ENCODE measurements at places on chromosomes 2 and 18.

GRCh38 chr2:51597086-51597485, 565.2 kb upstream of the NRXN1 start:
- no peak for DNase-seq

DNA sequence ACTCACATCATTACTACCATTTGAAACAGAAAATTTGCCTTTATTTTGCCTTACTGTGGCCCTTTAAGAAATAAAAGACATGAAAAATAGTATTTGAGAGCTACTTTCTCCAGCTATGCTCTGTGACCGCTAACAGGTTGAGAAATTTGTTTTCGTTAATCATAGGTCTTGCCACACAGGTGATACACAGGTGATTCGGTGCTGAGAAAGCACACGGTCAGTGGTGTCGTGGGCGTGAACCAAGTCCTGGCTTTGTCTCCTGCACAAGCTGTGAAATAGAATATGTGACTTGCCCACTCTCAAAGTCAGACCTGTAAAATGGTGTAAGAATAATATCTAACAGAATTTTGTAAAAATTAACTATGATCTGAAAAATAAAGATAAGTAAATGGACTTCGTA, 155.3 kb upstream of the SLC39A10 start:
- DNase-seq: no peak

DNA sequence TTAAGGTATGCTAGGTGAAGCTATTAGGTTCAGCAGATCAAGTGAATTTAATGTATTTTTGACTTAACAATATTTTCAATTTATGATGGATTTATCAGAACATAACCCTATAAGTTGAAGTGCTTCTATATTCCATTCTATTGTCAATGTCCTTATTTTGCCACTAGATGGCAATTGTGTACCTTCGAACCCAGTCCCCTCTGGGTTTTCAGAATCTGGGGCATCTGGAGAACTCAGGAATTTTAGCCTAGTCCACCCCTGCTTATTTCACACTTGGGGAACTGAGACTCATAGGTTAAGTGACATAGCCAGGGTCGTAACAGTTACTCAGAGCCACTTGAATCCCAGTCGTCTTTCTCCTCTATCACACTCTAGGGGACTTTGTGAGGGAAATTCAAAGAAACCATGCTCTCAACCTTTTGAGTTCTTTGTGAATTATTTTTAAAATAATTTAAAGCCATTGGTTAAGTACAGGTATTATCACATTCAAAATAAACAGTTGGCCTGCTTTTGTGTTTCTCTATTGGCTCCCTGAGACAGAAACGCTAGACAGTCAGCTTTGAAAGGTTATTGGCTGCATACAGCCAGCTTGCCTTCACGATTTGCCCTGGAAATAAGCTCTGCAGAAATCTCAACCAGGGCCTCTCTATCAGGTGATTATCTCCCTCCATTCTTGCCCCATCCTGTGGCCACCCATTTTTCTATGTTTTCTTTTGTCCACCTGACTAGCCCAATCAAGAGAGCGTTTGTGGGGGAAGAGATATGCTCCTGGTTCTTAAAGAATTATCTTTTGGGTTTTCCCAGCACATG, 145.0 kb downstream of the TTC27 start:
- no peak for DNase-seq

- DNase-seq: no peak
Observed at GRCh38 chr2:224959556-224959955, 82.7 kb downstream of the DOCK10 start.

- no peak for DNase-seq
Observed at GRCh38 chr2:28333606-28334526, 58.8 kb upstream of the FOSL2 start.

DNA sequence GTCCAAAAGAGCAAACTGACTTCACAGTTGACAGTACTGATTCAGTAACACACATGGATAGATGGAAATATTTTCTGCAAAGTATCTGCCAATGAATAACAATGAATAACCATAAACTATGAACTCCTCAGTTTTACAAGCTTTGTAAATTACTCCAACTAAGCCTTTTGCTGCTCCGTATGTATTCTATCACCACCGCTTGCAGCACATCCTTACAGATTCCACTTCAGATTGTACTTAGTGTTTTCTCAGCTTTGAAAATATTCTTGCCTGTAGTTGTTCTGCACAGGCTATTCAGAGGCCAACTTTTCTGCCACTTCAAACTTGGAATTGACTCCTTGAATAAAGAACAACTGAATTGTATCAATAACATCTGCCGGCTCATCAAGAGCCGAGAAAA, 36.2 kb downstream of the TLK1 start:
- no peak for DNase-seq

DNA sequence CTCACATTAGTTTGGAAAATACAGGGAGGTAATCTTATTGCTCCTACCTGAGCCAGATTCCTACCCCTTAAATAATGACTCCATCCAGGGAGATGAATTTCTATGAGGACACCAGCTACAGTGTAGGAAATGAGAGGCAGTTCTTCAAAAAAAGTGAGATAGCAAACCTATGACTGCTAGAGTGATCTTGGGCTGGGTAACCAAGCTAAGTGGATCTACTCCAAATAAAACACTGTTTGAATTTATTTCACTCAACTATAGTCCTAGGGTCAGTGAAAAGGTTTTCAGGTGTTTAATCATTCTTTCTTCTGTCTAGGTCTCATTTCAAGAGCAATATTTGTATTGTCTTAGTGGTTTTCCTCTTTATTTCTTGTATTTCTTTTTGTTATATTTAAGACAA, 272.1 kb upstream of the VWC2L start:
- no peak for DNase-seq

- no peak for DNase-seq
Observed at GRCh38 chr2:149055751-149056150, 17.3 kb downstream of the LYPD6B start.

DNA sequence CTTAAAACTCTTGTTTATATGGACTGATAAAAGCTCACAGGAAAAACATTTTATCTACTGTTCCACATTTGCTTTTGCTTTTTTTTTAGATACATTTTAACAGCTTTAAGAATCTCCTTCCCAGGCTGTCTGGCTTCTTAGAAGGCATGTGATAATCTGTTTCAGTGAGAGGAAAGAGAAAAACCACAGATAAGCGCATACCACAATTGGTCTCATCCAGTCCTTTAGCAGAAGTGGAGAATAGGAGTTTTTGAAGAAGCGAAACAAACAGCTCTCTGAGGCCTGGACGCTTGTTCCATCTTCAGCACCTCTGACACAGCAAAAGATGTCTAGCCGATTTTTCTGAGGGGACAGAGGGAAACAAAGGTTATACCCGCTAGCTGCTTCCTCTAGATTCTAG, 37.6 kb downstream of the RMC1 start:
- no peak for DNase-seq

- DNase-seq: no peak
Observed at GRCh38 chr2:214542866-214543265, 132.0 kb downstream of the VWC2L start.

DNA sequence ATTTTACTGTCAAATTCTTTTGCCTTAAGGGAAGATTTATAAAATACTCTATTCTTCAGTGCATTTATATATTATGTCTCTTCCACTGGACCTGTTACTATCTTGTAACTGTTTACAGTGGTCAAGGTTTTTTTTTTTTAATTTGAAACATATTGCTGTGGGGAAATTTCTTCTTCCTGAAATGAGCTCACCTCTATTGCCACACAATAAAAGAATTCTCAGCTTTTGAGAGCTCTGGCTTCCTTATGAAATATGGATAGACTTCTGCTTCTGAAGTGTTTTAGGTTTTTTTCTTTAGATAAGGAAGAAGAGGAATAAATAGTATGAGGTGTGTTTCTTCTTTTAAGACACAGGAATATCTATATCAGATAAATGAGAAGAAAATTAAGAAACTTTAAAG, 7.7 kb downstream of the VRK2 start:
- DNase-seq: no peak

DNA sequence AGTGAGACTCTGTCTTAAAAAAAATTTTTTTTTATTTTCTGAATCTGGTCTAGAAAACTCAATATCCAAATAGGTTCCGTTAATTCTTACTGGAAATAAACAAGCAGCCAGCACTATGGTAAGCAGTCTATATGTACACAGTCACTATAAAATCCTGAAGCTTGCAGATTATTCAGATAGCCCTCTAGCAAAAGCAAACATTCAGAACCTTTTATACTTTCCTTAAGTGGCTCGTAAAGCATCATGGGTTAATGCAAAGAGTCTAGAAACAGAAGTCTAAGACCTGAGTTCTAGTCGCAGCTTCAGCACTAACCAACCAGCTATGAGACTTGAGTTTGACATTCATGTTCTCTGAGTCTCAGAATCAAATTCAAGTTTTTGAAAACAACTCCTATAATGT, 51.9 kb downstream of the SIGLEC15 start:
- DNase-seq: no peak

DNA sequence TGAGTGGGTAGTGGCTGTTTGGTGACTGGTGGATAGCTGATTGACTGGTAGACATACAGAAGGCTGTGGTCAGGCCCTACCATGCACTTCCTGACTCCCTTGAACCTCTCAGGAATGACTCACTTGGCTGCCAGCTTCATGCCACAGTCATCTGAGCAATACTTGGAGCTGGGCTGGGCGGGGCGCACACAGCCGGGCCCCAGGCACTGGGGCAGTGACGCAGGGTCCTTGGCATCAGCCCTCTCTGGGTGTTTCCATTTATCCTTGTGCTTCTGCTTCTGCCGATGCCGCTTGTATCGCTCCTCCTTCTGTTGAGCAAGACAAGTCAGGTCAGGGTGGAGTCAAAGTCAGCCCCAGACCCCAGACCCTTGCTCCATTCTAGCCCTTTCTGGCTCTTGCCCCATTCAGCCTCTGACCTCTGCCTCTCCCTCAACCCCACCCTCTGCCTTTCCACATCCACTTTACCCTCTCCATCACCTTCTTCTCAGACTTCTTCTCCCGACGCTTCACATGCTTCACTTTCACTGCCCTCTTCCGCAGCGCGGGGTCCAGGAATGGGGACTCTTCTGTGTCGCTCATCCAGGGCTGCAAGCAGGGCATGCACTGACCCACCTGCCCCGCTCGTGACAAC, 3.0 kb upstream of the MBD1 start:
- no peak for DNase-seq

DNA sequence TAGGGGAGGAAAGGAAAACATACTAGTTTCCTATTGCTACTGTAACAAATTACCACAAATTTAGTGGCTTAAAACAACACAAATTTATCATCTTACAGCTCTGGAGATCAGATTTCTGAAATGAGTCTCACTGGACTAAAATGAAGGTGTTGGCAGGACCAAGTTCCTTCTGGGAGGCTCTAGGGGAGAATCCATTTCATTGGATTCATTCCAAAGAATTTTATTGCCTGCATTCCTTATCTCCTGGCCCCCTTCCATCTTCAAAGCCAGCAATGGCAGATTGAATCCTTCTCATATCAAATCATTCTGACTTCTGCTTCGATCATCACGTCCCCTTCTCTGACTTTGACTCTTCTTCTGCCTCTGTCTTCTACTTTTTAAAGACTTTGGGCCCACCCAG, 250.9 kb downstream of the IRS1 start:
- no peak for DNase-seq

DNA sequence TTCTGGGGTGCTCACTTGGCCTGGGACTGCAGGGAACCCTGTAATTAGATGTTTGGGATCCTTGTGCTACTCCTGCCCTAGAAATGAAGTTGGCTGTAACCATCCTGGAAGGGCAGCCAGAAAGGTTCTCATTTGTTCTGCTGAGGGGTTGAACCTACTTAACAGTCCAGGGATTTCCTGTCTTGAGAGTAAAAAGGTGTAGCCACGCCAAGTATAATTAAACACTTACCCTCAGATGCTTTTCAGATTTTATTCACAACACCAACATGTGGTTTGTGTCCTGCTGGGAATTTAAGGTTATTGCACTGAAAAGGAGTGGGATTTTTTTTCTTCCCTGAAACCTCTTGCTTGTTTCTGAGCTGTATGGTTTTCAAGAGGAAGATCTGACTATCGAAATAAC, 222.4 kb upstream of the APCDD1 start:
- DNase-seq: no peak

- no peak for DNase-seq
Observed at GRCh38 chr2:138814123-138814898, 34.1 kb upstream of the NXPH2 start.

DNA sequence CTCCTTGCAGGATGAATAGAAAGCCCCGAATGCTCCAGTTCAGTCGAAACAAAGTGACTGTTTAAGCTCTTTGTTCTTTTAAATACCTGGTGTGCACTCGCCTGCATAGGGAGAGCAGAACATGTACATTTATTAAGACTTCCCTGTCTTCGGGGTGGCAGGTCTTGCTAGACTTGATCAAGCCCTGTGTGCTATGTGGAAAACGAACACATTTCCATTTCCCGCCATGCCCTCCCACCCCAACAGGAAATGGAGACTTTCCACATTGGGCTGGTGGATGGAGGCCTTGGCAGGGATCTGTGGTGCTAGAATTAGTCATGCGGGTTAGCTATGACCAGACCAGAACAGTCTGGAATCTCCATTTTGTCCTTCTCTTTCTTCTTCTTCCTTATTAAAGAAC, 321.0 kb upstream of the THSD7B start:
- DNase-seq: no peak

DNA sequence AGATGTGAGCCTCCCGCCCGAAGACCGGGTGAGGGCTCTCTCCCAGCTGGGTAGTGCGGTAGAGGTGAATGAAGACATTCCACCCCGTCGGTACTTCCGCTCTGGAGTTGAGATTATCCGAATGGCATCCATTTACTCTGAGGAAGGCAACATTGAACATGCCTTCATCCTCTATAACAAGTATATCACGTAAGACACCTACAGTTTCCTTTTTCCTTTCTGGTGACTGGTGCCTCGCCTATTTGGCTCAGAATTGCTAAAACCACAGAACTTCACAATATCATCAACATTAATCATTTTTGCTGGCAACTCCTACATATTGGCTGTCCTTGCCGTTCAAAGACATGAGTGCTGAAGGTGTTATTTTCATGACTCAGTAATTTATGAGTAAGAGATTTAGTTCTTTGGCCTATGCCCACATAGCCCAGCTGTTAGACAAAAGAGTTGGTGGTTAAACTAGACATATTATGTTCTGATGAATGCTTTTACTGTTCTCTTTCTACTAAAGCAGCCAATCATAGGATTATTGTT, 2.2 kb downstream of the STAMBP start:
- no peak for DNase-seq

GRCh38 chr2:174591740-174592139, 5.9 kb downstream of the WIPF1 start:
- DNase-seq: no peak

DNA sequence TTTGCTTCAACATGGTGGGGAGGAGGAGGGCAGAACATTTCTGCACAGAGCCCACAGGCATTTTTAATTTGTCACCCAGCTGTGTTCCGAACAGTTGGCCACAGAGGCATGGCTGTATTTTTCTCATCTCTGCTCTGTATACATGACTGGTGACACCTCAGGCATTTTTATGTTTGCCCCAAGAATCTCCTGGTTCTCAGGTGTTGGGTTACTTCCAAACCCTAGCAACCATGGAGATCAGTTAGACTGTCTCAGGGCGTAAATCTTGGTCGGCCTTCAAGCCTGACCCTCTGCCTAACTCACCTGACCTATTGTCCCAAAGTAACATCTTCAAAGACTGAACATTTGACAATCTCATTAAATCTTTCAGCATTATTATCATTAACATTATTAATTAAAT, 100.0 kb downstream of the ABCA12 start:
- DNase-seq: no peak

GRCh38 chr2:240343548-240343947, 91.9 kb upstream of the GPC1 start:
- DNase-seq: no peak
